ENCODE measurements at places on chromosomes 5 and 9.

- DNase-seq: no peak
Measured at GRCh38 chr5:116765441-116765840, 190.8 kb upstream of the SEMA6A start.

DNA sequence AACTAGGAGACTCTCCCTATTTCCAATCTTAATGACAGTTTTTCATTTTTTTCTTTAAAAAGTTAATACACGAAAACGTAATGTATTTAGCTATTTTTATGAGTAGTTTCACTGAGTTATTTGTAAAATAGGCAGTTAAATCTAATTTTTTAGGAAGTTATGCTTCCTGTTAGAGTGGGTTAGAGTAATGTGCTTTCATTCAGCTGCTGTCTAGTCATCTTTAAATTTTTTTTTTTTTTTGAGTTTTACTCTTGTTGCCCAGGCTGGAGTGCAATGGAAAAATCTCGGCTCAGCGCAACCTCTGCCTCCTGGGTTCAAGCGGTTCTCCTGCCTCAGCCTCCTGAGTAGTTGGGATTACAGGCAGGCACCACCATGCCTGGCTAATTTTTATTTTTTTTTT is 34.0 kb downstream of the CDC42SE2 start:
- DNase-seq: no peak

GRCh38 chr5:73391441-73391881 is 57.1 kb downstream of the FOXD1 start:
- no peak for DNase-seq

GRCh38 chr5:135085936-135086725 is 52.1 kb upstream of the PITX1 start:
- DNase-seq: no peak

DNA sequence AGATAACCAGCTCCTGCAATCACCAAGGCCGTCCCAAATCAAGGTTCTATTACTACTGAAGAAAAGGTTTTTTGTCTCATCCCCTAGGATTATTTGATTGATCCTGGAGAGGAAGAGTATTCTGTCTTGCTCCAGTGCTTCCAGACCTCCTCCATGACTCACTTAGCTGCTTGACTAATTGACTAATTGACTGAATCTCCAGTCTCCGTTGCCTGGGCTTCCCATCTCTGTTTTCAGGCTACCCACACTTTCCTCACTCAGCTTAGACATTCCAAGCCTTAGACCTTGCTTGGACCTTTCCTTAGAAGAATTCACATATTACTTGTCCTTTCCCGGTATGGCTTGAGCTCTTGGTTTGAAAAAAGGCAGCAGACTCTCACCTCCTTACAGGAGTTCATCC is 60.6 kb downstream of the FRMD3 start:
- no peak for DNase-seq

- no peak for DNase-seq
Measured at GRCh38 chr5:40603378-40603777, 76.3 kb upstream of the PTGER4 start.

- DNase-seq: peak; percentile 66
Measured at GRCh38 chr9:764105-764524, 77.4 kb upstream of the DMRT1 start.

DNA sequence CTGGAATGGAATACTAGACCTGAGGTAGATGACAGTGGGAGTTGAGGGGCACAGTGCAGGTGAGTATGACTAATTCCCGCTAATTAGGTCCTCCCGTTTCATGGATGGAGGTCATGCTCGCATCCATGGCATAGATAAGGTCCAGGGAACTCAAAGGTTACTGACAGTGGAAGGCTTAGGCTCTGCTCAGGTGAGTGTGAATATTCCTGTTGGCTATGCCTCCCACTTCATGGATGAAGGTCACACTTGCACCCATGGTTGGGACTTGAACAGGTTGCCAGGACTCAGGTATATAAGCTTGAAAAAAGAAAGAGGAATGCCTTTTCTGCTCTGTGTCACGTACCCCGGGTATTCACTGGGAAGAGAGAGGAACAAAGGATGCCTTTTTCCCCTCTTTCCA is 19.8 kb upstream of the UNC13B start:
- no peak for DNase-seq
